GM13976 (cell line): ENCODE measurements at places on chromosomes 12 and 14.

- DNase-seq, result no peak
Measured at GRCh38 chr14:101398011-101398410, 163.3 kb upstream of the DIO3 start.

DNA sequence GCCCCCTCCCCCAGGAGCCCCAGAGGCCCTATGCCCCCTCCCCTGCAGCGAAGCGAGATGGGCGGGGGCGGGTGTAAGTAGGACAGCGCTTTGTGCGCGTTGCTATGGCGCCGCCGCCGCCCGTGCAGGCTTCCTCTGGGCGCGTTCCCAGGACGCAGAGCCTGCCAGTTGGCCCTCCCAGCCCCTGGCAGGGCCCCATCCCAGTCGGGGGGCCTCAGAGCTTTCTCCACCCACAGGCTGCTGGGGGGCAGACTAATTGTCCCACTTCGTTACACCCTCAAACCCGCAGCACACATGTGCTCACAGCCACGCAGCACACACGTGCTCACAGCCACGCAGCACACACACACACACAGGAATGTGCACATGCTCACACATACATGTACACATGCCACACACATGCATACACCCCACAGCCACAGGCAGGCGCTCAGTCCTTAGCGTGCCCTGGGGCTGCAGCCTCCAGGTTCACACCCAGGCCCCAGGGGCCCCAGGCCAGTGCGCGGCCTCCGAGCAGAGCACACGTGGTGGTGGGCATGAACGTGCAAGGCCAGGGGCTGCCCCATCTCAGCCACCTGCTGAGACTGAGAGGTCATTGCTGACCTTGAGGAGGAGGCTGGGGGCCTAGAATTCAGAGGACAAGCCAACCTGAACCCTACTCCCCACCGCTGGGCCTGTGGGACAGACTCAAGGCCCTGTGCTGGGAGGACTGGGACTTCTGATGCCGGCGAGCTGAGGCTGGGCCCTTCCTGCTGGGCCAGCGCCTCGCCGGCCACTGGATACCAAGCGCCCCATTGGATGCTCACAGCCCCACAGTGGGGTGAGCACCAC lies 15.6 kb downstream of the TRMT61A start:
- DNase-seq, result no peak

- no peak for DNase-seq
Measured at GRCh38 chr14:78286210-78286609, 116.0 kb downstream of the NRXN3 start.

DNA sequence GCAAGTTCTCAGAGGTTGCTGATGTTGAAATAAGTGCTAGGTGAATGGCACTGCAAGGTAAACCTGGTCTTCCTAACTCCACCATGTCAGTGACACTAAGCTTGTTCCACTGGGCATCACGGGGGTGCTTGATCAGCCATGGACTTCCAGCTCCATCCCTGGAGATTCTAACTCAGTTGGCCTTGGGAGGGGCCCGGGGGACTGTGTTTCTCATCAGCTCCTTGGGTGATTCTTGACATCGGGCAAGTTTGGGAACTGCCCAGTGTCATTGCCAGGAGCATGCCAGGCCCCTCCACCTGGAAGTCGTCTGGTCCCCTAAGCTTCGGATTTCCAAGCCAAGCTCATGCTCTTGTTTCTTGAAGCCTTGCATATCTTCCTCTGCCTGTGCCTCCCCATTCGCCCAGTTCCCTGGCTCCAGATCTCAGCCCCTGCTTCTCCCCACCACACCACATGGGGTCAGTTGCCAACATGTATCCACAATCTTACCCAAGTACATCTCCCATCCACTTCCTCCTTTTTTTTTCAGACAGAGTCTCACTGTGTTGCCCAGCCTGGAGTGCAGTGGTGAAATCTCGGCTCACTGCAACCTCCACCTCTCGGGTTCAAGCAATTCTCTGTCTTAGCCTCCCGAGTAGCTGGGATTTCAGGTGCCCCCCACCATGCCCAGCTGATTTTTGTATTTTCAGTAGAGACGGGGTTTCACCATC lies 30.7 kb upstream of the RFLNA start:
- DNase-seq, result no peak

- DNase-seq, result no peak
Measured at GRCh38 chr12:97398704-97399103, 63.9 kb upstream of the RMST start.

GRCh38 chr12:47903151-47903611 lies 1.6 kb downstream of the VDR start:
- DNase-seq, result peak; percentile 55

DNA sequence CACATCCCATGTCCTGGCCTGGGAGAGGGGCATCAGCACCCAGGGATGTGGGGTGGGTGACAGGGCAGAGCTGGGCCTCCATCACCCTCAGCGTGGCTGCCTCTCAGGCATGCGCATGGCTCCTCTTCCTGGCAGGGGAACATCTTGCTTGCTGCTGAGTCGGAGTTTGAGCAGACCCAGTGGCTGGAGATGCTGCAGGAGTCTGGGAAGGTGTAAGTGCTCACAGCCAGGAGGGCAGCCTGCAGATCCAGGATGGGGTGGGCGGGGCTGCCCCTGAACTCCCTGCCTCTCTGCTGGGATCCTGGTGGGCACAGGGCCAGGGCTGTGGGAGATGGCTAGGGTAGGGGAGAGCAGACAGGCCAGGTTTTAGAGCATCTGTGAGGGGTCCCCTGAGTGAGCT lies 16.2 kb downstream of the PLEKHD1 start:
- no peak for DNase-seq

- DNase-seq, result no peak
Measured at GRCh38 chr12:11904124-11904523, 166.6 kb upstream of the BCL2L14 start.

DNA sequence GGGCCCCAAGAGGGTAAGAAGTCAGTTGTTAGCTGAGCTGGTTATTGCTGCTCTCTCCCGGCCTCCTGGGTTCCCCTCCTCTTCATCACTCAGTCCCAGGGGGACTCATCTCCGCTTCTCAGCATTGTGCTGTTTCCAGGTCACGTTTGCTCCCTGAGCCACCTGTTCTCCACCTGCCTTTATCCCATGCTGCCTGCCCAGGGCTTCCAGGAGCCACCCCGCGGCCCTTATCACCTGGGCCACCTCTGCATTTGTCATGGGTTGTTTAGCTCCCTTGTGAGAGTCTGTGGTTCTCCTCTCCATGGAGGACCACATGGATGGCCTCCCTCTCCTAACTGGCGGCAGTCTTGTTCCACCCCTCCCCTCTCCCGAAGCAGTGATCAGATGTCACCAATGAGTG lies 36.0 kb downstream of the SYNDIG1L start:
- no peak for DNase-seq

GRCh38 chr12:55694188-55694515 lies 13.6 kb downstream of the ITGA7 start:
- no peak for DNase-seq

GRCh38 chr12:71605039-71605438 lies 58.6 kb downstream of the ZFC3H1 start:
- no peak for DNase-seq

DNA sequence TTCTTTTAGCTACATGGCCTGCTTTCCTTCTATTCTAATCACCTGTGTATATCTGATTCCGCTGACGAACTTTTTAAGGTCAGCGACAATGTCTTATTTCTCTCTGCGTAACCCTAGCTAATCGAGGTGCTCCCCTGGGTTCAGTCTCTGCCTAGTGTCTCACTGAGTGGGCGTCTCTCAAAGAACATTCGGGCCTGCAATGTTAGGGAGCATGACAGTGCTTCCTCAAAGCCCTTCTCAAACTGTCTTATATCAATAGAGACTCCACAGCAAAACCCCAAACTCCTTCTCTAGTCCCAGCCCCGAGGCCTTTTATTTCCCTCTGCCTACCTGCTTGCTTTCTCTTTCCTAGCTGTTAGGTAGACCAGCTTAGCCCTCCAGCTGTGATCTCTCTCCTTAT lies 13.7 kb upstream of the RPS6KL1 start:
- DNase-seq, result no peak

- DNase-seq, result no peak
Measured at GRCh38 chr14:70894868-70895267, 12.4 kb upstream of the PCNX1 start.

DNA sequence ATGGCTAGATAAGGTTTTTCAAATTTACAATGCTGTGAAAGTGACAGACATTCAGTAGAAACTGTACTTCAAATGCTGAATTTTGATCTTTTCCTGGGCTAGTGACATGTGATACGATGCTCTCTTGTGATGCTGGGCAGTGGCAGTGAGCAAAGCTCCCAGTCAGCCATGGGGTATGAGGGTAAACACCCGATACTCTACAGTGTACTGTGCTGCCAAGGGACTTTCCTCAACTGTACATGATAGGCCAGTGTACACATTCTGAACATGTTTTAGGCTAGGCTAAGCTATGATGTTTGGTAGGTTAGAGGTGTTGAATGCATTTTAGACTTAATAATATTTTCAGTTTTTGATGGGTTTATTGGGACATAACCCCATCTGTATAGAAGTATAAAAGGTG lies 17.6 kb downstream of the MBIP start:
- no peak for DNase-seq

- peak; percentile 74 for DNase-seq
Measured at GRCh38 chr12:52119398-52120254, 40.1 kb downstream of the SMIM41 start.

- DNase-seq, result no peak
Measured at GRCh38 chr12:95820096-95820703, 29.6 kb upstream of the NTN4 start.

- DNase-seq, result peak; percentile 48
Measured at GRCh38 chr12:107622001-107622400, 63.6 kb upstream of the PWP1 start.

- no peak for DNase-seq
Measured at GRCh38 chr14:52328276-52328675, 14.2 kb downstream of the PTGER2 start.

- DNase-seq, result no peak
Measured at GRCh38 chr12:97275728-97276590, 186.6 kb upstream of the RMST start.

GRCh38 chr14:76245097-76245496 lies 93.4 kb downstream of the GPATCH2L start:
- DNase-seq, result no peak

DNA sequence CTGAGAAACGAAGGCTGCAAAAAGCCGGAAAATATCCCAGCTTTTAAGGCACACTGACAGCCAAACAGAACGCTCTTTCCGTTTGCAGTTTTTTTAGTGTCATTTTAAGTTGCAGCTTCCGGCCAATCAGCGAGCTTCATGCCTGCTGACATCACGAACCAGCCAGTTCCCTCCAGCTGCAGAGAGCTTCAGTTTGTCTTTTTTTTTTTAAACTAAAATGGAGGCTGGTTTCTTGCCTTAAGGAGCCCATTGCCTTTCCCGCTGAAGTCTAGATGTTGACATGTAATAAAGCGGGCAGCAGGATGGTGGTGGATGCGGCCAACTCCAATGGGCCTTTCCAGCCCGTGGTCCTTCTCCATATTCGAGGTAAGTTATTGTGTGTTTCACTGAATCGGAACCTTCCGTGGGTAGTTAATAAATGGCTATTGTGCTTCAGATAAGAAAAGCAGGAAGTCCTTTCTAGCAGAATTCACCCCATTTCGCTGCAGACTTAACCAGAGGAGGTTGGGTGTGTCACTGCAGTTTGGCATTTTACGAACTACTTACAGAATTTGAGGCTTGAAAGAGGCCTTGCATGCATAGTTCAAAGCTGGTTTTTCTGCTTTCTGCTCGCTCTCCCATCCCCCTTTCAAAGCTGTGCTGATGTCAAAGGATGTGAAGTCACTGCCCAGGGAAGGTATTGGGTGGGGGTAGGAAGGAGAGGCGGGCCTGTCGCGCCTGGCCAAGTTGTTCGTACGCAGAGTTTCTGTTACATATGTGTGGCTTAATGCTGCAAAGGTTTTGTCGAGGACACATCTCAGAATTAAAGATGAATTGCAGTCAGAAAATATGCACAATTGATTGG lies 48.4 kb downstream of the PPP2R5C start:
- peak; percentile 84 for DNase-seq

DNA sequence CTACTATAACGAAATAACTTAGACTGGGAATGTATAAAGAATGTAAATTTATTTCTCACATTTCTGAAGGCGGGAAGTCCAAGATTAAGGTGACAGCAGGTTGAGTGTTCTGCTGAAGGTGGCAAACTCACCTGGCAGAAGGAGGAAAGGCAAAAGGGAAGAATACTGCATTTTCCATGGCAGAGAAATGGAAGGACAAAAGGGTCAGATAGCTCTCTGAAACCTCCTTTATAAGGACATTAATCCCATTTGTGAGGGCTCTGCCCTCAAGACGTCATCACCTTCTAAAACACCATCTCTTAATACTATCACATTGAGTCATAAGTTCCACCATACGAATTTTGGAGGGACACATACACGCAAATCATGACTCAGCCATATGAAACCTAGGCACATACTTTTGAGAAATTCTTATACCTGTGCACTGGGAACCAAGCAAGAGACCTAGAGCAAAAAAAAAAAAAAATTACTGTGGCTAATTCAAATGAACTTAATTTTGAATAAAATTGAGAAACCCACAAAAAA lies 1669.3 kb upstream of the FLRT2 start:
- DNase-seq, result no peak

DNA sequence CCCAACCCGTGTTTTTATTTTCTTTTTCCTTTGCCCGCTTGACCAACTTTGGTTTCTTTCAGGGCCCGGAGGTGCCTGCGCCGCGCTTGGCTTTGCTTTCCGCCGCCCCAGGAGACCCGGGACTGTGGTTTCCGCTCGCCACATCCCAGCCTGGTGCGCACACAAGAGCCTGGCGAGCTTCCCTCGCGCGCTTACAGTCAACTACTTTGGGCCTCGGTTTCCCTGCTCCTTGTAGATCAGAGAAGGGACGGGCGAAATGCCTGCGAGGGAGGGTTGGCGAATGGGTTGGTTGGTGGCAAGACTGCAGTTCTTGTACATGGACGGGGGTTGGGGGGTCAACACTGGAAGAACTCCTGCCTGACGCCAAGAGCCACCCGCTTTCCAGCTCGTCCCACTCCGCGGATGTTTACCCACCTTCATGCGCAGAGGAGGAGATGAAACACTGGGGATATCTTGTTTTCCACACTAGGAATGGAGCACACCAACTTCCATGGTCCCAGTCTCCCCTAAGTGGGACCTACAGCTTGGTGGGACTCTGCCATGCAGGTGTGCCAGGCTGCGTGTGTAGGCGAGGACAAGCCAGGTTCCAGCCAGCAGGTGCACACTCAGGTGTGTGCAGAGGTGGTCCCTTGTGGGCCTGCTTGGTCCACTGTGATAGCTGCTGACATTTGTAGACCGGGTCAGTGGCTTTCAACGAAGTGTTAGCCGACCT lies 16.6 kb upstream of the TBX3 start:
- no peak for DNase-seq

DNA sequence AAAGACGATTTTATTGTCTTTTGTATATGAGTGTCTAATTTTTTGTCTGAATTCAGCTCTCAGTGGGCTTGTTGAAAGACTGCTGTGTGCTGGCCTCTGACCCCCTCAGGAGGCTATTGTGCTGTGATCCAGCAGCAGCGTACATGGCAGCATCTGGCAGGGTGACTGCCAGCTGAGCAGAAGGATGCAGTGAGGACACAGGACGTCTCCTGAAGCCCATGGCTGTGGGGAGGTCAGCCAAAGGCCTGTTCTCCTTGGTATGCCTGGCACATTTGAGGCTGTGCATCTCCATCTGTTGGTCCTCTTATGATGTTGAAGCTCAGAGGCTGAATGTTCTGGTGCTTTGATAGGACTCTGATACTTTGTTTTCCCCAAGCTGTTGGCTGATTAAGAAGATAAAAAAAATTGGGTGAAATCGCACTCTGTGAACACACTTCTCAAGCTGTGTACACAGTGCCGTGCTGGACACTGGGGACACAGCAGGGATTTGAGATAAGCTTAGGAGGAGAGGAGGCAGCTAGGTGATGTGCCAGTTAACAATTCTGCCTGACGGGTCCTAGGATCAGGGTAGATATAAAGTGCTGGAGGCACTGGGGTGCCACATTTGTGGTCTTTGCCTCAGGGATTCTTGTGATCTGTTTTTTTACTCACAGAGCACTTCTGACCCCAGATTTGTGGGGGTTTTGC lies 37.5 kb downstream of the EID3 start:
- DNase-seq, result no peak

GRCh38 chr12:63362791-63363190 lies 211.8 kb upstream of the AVPR1A start:
- DNase-seq, result no peak
